ENCODE measurements at places on chromosomes 3 and 15. TPM values are rescaled to one million over a fixed set of nuclear protein-coding genes. Genes with fewer than 3 reads are reported as not detected.

GRCh38 chr3:46314517-46314916, 39.4 kb upstream of the CCR2 start:
- no peak for DNase-seq

DNA sequence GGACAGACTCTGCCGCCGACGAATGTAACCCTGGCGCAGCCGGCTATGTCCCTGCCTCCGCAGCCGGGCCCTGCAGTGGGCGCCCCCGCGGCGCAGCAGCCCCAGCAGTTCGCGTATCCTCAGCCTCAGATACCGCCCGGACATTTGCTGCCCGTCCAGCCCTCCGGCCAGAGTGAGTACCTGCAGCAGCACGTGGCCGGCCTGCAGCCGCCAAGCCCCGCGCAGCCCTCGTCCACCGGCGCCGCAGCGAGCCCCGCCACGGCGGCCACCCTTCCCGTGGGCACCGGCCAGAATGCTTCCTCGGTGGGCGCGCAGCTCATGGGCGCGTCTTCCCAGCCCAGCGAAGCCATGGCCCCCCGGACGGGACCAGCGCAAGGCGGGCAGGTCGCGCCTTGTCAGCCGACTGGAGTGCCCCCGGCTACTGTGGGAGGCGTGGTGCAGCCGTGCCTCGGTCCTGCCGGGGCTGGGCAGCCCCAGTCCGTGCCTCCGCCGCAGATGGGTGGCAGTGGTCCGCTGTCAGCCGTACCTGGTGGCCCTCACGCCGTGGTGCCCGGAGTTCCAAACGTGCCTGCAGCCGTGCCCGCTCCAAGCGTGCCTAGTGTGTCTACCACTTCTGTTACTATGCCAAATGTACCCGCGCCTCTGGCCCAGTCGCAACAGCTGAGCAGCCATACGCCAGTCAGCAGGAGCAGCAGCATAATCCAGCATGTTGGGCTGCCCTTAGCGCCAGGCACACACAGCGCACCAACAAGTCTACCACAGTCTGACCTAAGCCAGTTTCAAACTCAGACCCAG, 2.4 kb downstream of the TSC22D2 start:
- DNase-seq, result peak; percentile 58

- no peak for DNase-seq
These were observed 11.4 kb upstream of the PEX5L start for GRCh38 chr3:180048103-180048502.

DNA sequence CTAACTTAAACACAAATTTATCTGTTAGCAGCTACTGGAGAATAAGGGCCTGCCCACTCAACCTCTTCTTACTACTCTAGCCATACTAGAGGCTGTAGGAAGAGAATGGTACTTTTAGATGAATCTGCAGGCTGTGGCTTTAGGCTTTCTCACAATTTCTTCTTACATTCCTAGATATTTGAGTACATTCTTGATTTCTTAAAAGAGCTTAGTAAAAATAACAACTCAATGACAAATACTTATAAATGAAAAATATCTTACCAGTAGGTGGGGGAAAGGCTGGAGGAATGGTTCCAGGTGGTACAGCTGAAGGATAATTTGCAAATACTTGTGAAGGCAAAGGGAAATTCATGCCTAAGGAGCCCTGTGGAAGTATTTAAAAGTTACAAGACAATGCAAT, 92.9 kb upstream of the GK5 start:
- peak; percentile 48 for DNase-seq

Gene RHCG
- not detected for total RNA-seq

DNA sequence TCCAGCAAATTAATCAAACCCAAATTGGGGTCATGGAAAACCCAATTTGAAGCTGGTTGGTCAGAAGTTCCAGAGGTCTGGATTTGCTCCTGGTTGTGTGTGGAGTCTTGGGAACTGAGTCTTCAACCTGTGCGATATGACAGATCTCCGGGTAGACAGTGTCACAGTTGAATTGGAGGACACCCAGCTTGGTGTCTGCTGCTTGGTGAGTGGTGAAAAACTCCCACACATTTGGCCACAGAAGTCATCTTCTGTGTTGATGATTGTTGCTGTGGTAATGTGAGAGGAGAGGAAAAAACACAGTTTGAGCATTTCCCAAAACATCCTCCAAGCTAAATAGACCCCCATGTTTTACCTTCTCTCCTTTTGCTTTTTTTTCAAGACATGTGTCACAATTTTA, 218.1 kb downstream of the TP63 start:
- no peak for DNase-seq

GRCh38 chr3:182121401-182121800, 409.7 kb downstream of the SOX2 start:
- DNase-seq, result no peak

- DNase-seq, result no peak
These were observed 1.6 kb upstream of the HYAL3 start for GRCh38 chr3:50300681-50301254.

DNA sequence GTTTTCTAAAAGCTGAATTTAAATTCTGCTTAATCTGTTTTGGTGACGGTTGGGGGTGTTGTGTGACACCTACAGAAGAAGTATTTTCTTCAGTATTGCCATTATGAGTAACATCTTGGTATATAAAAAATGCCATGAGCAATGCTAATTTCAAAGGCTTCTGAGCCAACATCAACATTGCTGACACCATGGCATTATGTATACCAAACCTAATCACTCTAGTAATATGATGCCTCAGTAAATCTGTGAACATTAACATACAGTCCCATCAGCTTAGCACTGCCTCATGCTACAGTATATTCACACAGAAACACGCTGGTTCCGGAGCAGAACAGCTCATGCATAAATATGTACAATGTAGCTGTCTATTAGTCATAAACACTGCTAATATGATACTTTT, 75.8 kb downstream of the ZPLD1 start:
- DNase-seq, result peak; percentile 41

- DNase-seq, result no peak
These were observed 122.5 kb downstream of the IGSF11 start for GRCh38 chr3:118912188-118912587.

DNA sequence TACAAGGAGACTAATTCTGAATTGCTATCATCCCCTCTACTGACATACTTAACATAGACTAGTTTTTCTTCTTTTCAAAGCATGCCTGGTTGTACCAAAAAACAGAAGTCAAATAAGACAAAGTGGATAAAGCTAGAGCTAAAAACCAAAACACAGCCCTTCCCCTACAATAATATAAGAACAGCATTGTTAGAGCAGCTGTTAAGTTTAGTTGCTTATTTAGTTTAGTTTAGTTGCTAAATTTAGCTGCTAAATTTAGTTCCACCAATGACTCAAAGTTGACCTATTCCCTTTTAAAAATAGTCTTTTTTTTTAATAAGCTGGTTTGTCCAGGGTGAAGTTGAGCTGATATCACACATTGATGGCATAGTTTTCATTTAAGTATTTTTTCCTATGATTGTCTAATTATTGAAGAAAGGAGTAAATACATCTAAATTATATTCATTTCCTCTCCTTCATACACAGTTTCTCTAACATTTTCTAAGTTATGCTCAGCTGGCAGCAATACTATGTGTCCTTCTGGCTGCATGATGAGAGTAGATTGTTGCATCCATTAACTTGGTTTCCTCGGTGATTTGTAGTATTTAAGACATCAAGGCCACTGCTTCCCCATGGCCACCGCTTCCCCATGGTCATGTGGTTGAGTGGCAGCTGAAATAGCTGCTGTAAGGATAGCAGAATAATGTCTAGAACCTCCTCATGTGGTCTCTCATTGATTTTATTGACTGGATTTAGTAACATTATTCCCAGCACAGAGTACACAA, 718.6 kb upstream of the NECTIN3 start:
- peak; percentile 63 for DNase-seq

Gene IMPG2
- total RNA-seq, result 0.23 TPM

Gene GOLGA6D
- total RNA-seq, result not detected

GRCh38 chr15:68484696-68485400, 52.9 kb upstream of the ITGA11 start:
- peak; percentile 71 for DNase-seq

- DNase-seq, result no peak
These were observed 86.9 kb upstream of the RASGRP1 start for GRCh38 chr15:38651328-38652038.

Gene HCN4
- not detected for total RNA-seq

DNA sequence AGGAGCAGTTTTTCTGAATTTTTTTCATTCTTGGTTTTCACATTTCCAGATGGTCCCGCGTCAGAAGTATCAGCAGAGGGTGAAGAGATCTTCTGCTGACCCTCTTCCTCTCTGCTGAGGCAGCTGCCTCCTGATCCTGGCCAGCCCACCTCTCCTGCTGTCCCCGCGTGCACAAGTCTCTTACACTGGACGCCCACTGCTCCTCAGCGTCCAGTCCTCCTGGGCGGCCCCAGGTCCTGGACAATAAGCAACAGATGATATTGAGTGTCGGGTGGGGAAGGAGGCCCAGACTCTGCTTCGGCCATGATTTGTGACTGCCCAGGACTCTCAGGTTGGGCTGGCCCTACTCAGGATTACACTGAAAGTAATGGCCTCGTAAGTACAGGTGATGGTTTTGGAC, 50.1 kb downstream of the KLHL25 start:
- DNase-seq, result no peak

GRCh38 chr15:80530737-80531365, 126.7 kb downstream of the ARNT2 start:
- no peak for DNase-seq

Gene CAMK2N2
- total RNA-seq, result 0.69 TPM

- peak; percentile 86 for DNase-seq
These were observed 84.6 kb downstream of the GREM1 start for GRCh38 chr15:32802286-32802936.
